ENCODE measurements at places on chromosomes 7 and 10.

- DNase-seq = peak; percentile 99
These were observed at the start of gene KDM7A for GRCh38 chr7:140176811-140177702. TSS of gene KDM7A (minus strand) at chr7:140176983. CDS start at chr7:140176937, 46 bp downstream.

DNA sequence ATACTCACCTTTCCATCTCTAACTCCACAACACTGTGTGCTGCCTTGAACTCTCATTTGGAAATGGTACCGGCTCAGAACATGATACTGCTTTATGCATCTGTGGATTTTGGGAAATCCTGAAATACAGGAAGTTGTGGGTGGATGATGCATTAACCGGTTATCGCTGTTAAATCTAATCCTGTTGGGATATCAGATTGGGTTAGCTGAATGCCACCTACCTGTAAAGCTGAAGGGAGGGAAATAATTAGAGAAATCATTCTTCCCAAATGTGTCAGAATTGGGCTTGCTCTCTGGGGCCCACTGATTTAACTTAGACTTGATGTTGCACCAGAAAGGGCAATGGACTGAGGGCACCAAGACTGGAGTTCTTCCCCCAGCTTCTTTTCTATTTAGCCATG is 54.0 kb downstream of the CH25H start:
- DNase-seq = no peak

DNA sequence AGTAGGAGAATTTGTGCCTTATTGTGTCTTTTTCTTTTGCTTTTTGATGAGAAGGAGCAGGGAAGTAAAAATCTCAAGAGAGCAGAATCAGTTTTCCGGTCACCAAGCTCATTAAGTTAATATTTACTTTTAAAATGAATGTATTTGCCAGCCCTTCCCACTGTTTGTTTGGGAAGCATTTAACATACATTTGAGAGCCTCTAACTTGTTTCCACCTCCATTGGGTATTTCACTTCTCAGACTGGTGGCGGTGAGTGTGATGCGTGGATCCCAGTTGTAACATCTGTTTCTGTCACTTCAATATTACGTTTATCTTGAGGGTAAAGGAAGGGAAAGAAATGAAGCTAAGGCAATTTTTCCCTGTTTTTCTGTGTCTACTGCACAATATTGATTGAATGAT is 22.8 kb downstream of the CDK14 start:
- no peak for DNase-seq

- DNase-seq = no peak
These were observed 207.3 kb upstream of the BMPER start for GRCh38 chr7:33698041-33698440.

GRCh38 chr7:144908324-144908723 is 72.5 kb upstream of the TPK1 start:
- peak; percentile 7 for DNase-seq

DNA sequence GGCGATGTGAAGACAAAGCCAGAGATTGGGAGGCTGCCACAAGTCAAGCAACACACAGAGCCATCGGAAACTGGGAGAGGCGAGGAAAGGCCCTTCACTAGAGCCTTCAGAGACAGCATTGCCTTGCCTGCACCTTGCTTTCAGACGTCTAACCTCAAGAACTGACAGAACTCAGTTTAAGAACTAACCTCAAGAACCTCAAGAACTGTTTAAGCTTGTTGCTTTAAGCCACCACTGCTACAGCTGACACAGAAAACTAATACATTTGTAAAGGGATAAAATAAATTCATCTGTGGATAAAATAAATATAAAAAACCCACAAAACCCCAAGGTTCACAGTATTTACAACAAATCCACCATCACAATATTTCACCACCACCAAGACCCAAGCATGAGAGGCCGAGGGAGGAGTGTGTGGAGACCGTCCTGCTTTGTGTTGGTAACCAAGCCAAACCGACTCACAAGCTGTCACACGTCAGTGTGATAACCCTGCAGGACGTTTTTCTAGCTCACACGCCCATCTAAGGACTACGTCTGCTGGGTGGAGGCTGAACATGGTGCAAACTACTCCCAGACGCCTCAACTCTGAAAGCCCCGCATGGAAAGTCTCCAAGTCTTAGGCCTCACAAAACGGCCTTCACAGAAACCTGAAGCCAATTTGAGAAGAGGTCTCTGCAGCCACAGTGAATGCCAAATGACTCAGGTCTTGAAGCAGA is 116.8 kb downstream of the ABLIM1 start:
- DNase-seq = no peak

- peak; percentile 86 for DNase-seq
These were observed 3.7 kb downstream of the ABHD11 start for GRCh38 chr7:73734619-73735527.

GRCh38 chr10:48309711-48310226 is 3.3 kb downstream of the MAPK8 start:
- DNase-seq = no peak

DNA sequence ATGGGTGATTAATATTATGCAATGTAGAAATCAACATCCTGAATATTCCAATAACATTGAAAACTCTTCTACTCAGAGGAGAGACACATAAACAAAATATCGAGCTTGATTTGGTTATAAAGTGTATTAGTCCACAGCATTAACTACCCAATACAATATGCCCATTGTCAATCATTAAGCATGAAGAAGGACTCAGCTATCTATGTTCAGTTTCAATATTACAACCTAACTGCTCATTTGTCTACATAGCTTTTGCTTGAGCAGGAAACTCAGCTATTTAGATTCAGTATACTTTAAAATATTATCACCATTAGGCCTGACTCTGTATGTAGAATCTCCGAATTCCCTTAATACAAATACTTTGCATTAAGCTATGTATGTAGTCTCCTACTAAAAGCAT is 262.6 kb downstream of the SEMA3A start:
- DNase-seq = no peak

DNA sequence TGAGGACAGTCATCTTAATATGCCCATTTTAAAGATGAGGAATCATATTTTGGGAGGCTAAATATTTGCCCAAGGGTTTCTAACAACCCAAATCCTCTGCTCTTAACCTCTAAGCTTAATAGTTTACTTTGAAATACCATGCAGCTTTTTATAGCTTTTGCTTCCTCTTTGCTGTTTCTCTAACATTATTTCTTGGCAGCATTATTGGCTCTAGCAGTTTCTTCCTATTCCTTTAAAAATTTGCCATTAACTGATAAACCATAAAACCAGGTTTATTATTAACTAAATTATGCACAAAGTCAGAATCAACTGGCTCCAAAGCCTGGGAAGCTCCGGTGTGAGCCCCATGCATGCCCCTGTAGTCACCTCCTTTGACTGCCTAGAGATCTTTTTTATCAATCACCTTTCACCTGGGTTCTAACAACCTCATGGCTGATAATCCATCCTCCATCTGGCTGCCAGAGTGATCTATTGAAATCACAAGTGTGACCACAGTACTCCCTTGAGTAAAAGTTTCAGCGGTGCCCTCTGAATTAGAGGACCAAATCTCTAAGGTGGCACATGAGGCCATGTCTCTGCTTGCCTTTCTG is 62.4 kb downstream of the ITGB8 start:
- DNase-seq = no peak

- DNase-seq = peak; percentile 45
These were observed 201.7 kb downstream of the PHF14 start for GRCh38 chr7:11175371-11175770.

DNA sequence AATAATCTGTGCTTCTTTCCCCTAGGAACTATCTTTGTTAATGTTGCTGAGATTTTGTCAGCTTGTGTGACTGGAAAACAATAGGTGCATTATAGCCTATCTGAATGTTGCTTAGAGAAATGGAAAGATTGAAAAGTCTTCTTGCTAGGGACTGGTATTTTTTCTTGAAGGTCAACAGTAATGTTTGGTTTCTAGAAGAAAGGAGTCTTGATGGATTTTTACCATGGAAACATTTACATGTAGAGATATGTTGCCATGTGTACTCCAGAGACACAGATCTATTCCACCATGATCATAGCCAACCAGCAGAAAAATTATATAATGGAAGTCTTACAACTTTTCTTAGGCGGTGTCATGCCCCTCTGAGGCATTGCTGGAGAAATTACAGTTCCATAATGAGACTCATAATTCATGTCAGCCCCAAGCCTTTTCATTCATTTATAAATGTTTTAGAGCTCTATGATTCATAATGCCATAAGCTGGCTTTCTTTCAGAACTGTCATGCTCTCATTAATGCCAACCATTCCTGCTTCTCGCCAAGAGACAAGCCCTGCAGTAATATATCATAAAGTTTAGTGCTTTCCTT is 175.1 kb upstream of the PTPRZ1 start:
- DNase-seq = no peak

- no peak for DNase-seq
These were observed 37.2 kb downstream of the CLRN3 start for GRCh38 chr10:127855591-127855881.

DNA sequence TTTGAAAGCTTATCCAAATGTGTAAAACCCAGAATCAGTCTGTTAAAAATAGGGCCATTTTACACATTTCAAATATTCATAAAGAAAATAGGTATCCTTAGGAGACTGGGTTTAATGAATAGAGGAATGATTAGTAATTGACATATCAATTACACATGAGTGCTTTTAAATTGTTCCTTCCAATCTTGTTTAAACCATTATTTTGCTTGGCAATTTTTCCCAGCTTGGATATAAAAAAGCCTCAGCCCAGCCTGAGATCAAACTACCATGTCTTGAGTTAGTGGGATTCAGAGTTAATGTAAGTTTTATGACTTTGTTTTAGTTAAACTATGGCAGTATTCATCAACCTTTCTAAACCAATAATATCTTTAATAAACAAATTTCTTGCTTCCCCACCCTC is 28.3 kb downstream of the PARP12 start:
- DNase-seq = no peak

DNA sequence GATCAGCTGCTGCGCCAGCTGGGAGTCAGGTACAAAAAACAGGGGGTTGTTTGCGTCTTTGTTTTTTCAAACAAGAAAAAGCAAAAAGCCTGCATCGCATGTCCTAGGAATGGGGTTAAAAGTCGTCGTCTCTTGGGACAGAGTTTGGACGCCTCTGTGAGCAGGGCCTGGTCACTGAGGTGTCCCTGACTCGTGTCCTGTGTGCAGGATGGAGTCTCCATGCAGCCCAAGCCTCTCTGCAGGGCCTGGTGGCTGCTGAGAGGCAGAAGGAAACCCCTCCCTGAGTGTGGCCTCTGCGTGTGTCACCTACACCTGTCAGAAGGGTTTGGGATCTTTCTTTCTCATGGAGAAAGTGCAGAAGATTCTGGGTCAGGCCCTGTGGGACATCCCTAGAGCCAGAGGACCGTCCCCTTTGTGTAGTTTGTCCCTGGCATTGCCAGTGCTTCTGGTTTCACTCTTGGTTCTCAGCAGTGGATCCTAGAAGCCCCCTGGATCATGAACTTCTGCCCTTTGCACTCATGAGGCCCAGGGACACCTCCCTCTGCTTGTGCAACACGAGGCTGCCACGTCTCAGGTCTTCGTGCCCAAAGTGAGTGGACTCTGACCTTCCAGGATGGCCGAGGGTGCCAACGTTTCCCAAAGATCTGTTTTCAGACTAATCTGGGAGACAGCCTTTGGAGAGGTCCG is 75.0 kb downstream of the PRKAG2 start:
- DNase-seq = no peak
